ENCODE measurements at places on chromosomes 13 and 19.

GRCh38 chr13:46341112-46341711 lies 45.8 kb downstream of the RUBCNL start:
- DNase-seq: no peak

DNA sequence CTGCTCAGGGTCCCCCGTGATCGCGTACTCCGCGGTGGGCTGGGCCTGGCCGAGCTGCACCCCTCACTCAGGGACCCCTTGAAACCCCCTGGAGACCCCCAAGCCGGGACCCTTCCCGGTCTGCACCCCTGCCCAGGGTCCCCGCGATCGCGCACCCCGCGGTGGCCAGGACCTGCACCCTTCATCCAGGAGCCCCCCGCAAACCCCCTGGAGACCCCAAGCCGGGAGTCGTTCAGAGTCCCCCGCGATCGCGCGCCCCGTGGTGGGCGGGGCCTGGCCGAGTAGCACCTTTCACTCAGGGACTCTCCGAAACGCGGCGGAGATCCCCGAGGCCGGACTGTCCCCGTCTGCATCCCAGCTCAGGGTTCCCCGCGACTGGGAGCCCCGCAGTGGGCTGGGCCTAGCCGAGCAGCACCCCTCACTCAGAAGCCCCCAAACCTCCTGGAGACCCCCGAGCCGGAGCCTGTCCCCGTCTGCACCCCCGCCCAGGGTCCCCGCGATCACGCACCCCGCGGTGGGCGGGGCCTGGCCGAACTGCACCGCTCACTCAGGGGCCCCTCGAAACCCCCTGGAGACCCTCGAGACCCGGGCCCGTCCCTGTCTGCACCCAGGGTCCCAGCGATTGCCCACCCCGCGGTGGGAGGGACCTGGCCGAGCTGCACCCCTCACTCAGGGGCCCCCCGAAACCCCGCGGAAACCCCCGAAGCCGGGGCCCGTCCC lies 748 bp downstream of the LMNB2 start:
- DNase-seq: peak; percentile 59

GRCh38 chr13:75547917-75548316 lies 1.7 kb upstream of the UCHL3 start:
- no peak for DNase-seq

DNA sequence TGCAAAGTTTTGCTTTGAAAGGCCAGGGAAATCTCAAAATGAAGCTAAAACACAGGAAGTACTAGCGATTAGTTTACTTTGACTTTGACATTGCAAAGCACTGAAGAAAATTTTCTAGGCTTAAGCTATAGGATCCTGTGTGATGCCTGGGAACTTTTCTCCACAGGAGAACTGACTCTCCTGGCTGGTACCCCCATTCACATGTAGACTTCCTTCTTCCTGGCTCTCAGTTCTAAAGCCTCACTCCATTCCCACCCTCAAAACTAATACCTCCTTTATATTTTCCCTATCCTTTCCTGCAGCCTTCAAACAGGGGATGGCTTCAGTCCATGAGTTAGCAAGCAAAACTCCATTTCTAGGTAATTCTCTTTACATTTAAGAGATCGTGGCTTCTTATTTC lies 189.5 kb downstream of the SLITRK1 start:
- DNase-seq: no peak

All from stimulated activated CD4-positive, alpha-beta T cell treated with anti-CD3 and anti-CD28 coated beads, Interleukin-12 subunit alpha, Interleukin-12 subunit beta, amount 100 ng/mL, for 24 hours (primary cell).